ENCODE measurements at places on chromosomes 2 and 18. TPM values are rescaled to one million over a fixed set of nuclear protein-coding genes. Genes with fewer than 3 reads are reported as not detected.

C2orf81 gene
- polyA plus RNA-seq: 2.2 TPM

DNA sequence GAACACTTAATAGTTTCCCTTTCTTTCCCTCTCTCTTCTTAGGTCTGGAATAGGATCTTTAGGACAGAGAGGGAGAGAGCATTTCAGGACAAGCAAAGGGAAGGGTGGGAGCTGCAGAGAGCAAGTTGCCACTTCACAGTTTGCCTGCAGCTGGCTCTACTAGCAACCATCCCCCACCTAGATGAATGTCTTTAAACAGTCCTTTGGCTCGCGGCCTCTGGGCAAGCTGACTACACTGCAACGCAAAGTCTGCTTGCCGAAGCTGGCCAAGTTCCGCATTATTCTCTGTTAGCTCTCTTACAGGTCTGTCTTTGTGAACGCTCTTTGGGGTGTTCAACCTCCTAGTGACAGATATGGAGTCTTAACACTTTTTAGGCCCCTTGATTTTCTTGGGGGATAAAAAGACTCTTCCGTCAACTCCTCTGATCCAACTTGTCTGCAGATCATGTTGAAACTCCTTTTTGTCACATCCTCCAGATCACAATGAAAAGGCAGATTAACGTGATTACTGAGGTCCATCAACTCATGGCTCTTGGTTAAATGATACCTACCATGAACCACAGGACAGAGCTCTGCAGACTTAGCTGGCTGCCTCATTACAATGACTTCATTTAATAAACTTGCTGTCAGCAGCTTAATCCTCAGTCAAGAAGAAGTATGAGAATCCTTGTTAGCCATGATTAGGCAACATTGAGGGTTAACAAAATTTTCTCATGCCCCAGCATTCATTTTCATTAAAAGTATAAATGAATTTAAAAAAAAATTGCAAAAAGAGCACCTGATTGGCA lies 74.6 kb downstream of the SLC4A3 start:
- DNase-seq: no peak

- peak; percentile 78 for DNase-seq
These were observed 10.4 kb upstream of the LRRFIP1 start for GRCh38 chr2:237616734-237617586.

GRCh38 chr2:63846487-63846886 lies 4.8 kb downstream of the UGP2 start:
- no peak for DNase-seq

GRCh38 chr2:58039170-58039611 lies 7.4 kb upstream of the VRK2 start:
- DNase-seq: no peak

CYTIP gene
- 0.62 TPM for polyA plus RNA-seq

DNA sequence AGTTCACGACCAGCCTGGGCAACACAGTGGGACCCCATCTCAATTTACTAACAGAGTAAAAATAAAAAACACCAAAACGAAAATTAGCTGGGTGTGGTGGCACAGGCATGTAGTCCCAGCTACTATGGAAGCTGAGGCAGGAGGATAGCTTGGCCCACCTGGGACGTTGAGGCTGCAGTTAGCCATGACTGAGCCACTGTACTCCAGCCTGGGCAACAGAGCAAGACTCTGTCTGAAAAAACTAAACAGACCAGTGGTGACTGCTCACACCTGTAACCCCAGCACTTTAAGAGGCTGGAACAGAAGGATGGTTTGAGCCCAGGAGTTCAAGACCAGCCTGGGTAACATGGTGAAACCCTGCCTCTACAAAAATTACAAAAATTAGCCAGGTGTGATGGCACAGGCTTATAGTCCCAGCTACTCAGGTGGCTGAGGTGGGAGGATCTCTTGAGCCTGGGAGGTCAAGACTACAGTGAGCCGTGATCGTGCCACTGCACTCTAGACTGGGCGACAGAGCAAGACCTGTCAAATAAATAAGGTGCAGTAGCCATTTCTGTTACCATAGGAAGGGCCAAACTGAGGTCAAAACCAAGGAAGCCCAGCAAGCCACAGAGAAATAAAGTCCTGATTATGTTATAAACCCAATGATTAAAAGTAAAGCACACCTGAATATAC lies 14.0 kb downstream of the USP34 start:
- DNase-seq: no peak

All from forelimb muscle (tissue), 1 donor.